Activated naive CD4-positive, alpha-beta T cell treated with anti-CD3 and anti-CD28 coated beads, Interleukin-2, amount 50 U/mL, for 16 hours (primary cell): ENCODE measurements at places on chromosomes 6 and 20.

DNA sequence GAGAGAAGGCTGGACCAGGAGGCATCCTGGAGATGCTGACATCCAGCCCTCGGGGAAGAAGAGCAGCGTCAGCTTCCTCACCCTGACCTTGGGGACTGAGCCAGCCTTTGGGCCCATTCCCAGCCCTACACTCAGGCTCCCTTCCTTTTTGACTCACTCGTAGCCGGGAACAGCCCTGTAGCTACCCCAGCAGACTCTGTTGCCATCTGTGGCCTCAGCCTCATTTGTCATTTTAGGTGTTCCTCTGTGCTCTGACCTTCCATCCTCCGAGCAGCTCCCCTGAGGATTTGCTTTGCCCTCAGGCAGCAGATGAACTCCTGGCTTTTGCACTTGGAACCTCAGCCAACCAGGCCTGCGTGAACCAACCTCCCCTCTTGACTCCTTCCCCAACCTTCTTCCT lies 67.5 kb downstream of the ELOVL2 start:
- DNase-seq, result no peak

GRCh38 chr6:47680051-47680450 lies 18.3 kb upstream of the ADGRF4 start:
- no peak for DNase-seq

DNA sequence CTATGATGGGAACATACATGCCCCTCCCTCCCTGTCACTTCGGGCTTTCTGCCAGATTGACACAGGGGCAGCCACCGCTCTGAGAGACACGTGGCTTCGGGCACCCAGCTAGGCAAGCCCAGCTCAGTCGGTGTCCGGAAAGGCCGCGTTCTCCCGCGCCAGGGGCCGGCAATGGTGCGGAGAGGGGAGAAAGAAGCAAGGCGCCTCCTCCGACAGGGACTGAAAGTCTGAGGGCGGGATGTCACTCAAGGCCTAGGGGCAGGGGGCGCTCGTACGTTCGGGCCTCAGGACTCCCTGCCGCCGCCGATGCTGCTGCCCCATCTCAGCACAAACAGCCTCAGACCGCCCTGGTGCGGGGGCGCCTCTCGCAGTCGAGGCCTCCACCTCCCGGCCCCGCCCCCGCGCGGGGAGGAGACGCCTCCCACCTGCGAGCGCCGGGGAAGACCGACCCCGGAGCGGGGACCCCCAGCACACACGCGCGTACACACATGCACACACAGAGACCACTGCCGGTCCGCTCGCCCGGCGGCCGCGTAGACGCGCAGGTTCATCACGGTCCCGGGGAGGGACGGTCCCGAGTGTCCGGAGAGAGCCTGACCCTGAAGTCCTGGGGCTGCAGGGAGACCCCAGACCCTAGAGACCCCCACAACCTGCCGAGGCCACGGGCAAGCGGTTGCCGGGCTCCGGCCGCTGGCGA lies 1.9 kb downstream of the GRM4 start:
- DNase-seq, result peak; percentile 58

DNA sequence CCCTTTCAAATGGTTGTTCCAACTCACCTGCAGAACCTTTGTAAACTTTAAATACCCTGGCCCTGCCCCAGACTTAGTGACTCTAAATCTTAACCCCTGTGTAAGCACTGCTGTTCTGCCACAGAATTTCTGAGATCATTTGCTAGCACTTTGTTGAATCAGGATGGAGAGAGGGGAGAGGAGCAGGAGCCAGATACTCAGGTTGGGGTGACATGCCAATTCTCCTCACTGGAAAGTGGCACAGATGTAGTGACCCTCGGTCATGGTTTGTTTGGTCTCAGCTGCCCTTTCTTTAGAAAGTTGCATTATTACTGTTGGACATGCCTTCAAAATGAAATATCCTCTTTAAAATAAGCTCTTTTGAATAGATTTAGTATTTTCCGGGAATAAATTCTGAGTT lies 168.0 kb downstream of the ZFAND3 start:
- no peak for DNase-seq

GRCh38 chr6:84536885-84537638 lies 227.3 kb downstream of the TBX18 start:
- no peak for DNase-seq

- DNase-seq, result no peak
Observed at GRCh38 chr6:164396071-164397047, 913.0 kb downstream of the C6orf118 start.

DNA sequence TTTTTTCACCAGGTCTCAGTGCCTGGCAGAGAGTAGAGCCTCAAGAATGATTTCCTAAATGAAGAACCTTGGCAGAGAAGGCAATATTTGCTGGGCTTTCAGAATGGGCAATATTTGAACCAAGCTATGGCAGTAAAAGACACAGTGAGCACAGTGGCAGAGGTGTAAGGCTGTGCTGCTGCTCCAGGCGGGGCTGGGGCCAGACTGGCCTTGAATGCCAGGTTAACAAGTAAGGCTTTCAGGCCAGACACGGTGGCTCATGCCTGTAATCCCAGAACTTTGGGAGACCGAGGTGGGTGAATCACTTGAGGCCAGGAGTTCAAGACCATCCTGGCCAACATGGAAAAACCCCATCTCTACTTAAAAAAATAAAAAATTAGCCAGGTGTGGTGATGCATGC lies 8.5 kb upstream of the MYL9 start:
- no peak for DNase-seq

DNA sequence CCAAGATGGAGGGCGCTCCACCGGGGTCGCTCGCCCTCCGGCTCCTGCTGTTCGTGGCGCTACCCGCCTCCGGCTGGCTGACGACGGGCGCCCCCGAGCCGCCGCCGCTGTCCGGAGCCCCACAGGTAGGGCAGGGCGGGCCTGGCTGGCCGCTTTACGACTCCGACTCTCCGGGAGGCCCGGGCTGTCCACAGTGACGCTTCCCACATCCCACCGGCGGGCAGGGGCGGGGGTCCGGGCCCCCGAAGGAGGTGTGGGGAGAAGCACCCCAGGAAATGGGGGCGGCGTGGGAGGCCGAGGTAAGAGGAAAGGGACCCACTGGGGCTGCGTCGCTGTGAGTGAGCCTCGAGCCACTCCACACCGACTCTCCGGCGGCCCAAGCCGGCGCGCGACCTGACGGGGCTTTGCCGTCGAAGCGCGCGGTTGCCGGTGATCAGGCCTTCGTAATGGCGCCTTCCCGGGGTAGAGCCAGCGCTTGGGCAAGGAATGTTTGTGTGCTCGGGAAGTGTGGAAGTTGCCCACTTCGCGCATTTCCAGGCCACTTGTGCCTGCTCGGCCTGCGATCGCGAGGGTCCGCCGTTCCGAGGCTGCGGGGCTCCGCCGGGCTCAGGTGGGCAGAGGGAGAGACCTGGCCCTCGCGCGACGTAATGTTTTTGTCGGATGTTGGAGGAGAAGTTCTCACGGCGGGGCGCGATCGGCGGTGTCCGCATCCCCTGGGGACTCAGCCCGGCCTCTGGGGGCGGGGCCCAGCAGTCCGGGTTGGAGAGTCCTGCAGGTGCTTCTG lies 427 bp downstream of the GINM1 start:
- DNase-seq, result peak; percentile 64

GRCh38 chr20:4434681-4435080 lies 287.0 kb upstream of the PRND start:
- no peak for DNase-seq

GRCh38 chr6:155110721-155111120 lies 115.6 kb downstream of the TIAM2 start:
- no peak for DNase-seq

DNA sequence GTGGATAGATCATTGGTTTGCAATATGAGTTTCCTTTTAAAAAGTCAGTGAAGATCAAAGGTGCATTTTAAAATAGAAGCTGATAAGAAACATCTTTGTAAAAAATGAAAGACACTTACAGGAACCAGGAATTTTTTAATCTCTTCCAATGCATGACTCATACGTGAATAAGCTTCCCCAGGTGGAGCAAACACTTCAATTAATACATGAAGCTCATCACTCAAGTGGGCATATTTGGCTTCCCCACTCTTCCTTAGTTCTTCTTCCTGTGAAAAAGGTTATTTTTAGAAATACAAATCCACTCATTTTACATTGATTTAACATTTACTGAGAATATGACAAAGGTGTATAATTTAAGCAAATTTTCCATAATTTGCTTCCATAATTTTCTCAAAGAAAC lies 308.1 kb downstream of the KHDRBS2 start:
- DNase-seq, result no peak

DNA sequence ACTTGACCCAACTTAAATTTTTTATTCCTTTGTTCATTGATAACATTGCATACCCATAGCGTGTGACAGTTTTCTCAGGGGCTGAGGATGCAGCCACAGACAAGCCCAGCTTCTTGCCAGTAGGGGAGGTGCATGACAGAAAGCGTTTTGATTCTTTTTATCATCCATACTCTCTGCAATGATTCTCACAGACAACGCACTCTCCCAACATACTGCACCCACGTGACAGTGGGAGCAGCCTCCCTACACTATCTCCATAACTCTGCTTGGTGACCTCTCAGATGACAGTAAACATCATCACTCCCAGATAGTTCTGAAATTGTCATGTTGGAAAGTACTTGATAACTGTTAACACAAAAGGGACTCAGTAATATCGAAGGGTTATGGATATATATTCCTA lies 481.2 kb upstream of the AGPAT4 start:
- DNase-seq, result no peak

DNA sequence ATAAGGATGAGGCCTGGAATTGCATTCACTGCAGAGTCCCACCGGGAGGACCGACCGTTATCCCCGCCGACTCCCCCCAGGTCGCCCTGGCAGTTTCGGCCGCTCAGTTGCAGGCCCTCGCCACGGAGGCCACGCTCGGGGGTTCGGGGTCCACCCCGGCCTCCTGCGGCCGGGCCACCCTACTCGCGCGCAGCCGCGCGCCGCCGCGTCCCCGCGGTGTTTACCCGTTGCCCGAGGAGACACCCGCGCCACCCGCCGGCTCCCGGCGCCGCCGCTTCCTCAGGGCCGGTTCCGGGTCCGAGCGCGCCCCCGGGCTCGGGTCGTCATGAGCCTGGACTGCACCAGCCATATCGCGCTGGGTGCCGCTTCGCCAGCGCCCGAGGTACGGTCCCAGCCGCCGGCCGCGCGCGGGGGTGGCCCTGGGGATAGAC lies at the start of gene CCDC170:
Gene CCDC170, plus strand, starts transcription at position 214 of the 431 bp plus-strand sequence. Its CDS starts 112 bp downstream, at position 326.
- no peak for DNase-seq
